Renal pelvis (tissue), 12 donors: ENCODE measurements at places on chromosomes 2 and 18. TPM values are rescaled to one million over a fixed set of nuclear protein-coding genes. Genes with fewer than 3 reads are reported as not detected.

DNA sequence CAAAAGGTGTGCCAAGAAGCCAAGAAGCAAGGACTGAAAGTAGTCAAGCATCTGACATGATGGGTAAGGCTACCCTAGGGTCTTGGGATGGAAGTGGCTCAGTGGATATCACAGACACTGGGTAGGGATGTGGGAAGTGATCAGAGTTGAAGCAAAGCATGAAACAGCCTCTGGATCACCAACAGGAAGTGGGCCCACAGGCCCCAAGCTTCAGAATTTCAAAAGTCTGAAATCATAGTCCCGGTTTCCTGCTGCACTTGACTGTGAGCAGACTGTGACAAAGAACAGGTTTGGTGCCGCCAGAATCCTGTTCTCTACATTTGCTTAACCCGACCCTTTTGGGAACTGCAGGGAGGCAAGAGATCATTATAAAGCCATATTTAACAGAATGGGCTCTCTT lies 57.4 kb downstream of the SP100 start:
- DNase-seq, result no peak

The TRIM54 gene
- 4.4 TPM for polyA plus RNA-seq

The DRC1 gene
- 2.1 TPM for polyA plus RNA-seq

The ERICH2 gene
- polyA plus RNA-seq, result 1.7 TPM

- DNase-seq, result no peak
Measured at GRCh38 chr2:75960472-75961009, 249.8 kb upstream of the GCFC2 start.

- no peak for DNase-seq
Measured at GRCh38 chr2:55242617-55243016, 10.1 kb downstream of the RPS27A start.

GRCh38 chr2:217824223-217824622 lies 178.6 kb downstream of the TNS1 start:
- DNase-seq, result no peak

GRCh38 chr2:60104514-60105505 lies 448.6 kb downstream of the BCL11A start:
- no peak for DNase-seq

The SIX3 gene
- not detected for polyA plus RNA-seq

DNA sequence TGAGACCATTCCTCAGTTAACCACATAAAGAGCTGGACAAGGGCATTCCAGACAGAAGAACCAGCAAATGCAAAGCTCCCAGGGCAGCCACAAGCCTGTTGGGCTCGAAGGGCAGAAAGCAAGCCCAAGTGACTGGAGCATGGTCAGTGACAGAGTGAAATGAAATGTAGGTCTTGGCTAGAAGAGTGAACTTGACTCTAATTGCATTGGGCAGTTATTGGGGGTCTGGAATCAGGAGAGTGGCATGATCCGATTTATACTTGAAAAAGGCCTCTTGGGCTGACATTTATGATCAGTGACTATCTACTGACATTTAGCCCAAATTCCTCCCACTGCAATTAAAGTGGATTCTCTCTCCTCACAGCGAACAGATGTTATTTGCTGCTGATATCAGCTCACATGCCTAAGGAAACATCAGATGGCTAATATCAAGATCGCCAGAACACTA lies 152.5 kb upstream of the KLF7 start:
- DNase-seq, result no peak
